Lung (tissue), 17 donors: ENCODE measurements at places on chromosomes 16 and 17.

GRCh38 chr16:69003500-69003899 lies 102.0 kb upstream of the HAS3 start:
- peak; percentile 14 for DNase-seq

DNA sequence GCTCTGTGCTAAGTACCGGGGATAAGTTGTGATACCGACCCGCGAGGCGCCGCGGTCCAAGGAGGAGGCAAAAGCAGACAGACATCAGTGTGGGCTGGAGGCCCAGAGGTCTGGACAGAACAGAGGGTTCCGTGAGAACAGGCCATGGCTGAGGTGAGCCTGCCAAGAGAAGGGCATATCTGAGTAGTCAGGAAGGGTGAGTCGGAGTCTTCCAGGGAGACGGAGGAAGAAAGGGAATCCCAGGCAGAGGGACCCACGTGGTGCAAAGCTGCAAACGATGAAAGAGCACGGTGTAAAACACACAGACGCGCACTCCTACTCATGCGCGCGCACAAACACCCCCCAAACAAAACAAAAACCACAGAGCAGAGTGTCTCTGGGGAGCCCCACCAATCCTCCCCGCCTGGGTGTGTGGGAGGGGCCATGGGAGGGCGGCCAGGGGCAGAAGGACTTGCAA lies 18.1 kb downstream of the RHBDL3 start:
- no peak for DNase-seq

DNA sequence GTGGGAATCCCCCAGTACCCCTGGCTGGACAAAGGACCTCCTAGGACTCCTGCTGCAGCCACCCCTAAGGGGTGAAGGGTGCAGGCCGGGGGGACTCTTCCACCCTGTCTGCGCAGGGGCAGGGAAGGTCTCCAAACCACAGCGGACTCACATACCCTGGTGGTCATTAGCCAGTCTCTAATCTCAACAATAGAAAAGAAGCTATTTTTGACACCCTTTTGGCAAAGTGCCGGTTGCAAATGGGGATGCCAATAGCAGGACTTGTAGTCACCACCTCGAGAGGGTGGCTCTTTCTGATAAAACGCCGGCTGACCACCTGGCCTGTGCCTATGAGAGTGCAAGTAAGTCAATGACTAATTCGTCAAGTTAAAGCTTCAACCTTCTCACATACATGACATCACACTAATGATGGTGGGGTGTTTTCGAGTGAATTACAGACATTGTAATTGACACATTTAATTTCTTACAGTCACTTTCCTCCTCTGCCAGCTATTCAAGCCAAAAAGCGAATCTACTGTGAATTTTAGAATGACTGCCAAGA lies 23.1 kb upstream of the DNAH17 start:
- peak; percentile 34 for DNase-seq

DNA sequence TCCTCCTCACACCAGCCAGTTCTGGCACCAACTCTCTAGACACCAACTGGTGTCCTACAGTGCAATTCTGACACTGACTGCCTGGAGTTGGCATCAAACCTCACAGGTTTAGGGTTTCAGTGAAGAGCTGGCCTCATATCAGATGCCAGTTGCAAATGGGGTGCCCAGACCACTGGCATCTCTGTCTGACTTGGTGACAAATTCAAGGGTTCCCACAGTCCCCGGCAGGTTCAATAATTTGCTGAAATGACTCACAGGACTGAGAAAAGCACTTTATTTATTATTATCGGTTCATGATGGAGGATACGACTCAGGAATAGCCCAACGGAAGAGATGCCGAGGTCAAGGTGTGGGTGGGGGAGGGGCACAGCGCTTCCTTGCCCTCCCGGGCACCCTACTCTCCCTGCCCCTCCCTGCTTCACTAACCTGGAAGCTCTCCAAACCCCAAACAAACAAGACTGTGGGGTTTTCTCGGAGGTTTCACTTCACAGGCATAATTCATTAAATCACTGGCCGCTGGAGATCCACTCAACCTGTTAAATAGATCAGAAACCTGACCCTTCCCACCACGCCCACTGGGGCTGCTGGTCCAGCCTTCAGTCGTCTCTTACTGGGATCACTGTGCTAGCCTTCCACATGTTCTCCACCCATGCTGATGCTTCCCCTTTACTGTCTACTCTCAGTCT lies 1.7 kb upstream of the NLRP1 start:
- DNase-seq, result no peak

GRCh38 chr17:68578236-68578635 lies 22.9 kb downstream of the FAM20A start:
- DNase-seq, result no peak

- DNase-seq, result no peak
Measured at GRCh38 chr16:58265480-58266052, 29.3 kb downstream of the PRSS54 start.

- DNase-seq, result peak; percentile 25
Measured at GRCh38 chr17:54028986-54029580, 206.4 kb downstream of the KIF2B start.

- no peak for DNase-seq
Measured at GRCh38 chr17:28977659-28978355, 26.5 kb upstream of the PHF12 start.

- no peak for DNase-seq
Measured at GRCh38 chr16:71564335-71564967, 12.4 kb downstream of the TAT start.

DNA sequence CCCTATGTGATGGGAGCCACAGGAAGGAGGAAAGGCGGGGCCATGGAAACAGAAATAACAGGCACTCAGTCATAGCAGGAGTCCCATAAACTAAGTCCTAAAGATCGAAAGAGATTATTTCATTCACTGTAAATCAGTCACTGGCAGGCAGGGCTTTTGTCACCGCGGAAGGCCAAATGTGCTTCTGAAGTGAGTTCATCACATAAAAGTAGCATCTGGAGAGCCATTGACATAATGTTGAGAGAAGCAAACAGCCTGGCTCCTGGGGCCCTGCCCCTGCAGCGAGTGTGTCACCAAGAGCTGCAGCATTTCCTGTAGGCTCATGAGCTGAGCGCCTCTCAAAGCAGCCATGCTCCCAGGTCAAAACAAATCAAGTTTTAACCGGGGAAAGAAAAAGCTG lies 476.2 kb downstream of the HAPSTR1 start:
- DNase-seq, result no peak

DNA sequence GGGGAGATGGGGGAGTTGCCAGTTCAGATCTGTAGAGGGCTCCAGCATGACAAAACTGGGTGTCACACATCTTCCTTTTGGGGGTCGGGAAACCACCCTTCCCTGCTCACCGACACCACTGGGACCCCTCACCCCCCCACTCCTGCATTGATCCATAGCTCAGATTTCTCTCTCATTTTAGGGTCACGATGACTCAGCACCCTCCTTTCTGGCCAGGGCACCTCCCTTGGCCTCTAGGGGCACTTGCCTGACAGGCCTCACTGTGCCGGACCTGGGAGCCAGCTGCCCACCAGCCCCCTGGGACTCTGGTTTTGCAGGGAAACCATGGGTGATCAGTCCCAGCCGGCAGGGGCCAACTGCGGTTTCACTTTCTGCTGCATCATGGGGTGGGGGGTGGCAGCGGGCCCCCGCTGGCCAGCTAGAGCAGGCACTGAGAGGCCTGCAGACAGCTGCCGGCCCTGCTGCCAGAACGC lies 239.4 kb downstream of the MRTFB start:
- DNase-seq, result no peak

- DNase-seq, result no peak
Measured at GRCh38 chr16:11306381-11306780, 25.3 kb upstream of the PRM1 start.

DNA sequence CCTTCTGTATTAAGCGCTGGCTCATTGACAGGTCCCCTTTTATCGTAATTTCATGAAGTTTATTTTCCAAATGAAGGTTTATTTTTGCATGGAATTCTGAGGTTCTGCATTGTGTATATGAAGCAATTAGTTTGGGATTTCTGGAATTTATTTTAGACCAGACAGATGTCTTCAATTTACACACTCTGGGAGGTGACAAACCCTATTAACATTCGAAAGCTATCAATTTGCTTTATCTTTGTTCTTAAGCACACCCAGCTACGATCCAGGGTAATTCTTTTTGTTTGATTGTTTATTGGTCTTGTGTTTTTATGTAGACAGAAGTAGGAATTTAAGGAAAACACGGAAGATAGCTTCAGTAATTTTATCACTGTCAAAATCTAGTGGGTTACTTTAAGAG lies 264.6 kb downstream of the HS3ST3A1 start:
- DNase-seq, result no peak

DNA sequence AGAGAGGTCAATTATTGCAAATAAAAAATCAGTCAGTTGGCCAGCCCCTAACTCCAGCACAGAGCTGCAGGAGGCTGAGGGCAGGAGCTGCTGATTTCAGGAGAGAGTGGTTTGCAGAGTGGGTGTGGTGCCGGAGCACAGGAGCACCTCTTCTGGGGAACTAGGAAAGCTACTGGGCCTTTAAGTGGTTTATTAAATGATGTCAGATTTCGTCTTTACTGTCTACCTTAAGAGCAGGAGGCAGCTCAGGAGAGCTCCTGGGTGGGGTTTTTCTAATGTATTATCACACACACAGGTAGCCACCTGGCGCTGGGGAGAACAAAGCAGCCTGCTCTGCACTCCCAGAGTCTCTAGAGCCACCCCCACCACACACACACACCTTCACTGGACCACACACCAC lies 11.5 kb upstream of the HAS3 start:
- DNase-seq, result no peak
